Activated T-cell treated with anti-CD3 and anti-CD28 coated beads for 24 hours (primary cell): ENCODE measurements at places on chromosomes 2 and 18.

DNA sequence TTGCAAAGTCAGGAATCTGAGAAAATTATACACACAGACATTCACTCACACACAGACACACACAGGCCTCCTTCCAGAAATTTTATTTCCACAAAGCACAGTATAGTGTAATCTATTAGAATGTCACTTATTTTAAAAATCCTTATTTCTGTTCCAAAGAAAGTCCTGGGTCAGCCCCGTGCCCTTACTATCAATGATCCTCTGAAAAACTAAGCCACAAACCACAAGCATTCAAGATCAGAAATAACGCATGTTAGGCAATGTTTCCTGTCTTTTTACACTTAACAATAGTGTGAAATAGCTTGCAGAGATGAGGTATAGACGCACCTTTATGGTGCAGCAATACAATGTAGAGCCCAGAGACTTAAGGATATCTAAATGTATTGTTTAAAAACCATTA is 25.8 kb downstream of the TBC1D8 start:
- no peak for DNase-seq

GRCh38 chr2:51085420-51086068 is 53.6 kb upstream of the NRXN1 start:
- DNase-seq = no peak

- DNase-seq = no peak
Observed at GRCh38 chr2:240878341-240878936, 9.8 kb downstream of the AGXT start.

- DNase-seq = no peak
Observed at GRCh38 chr2:121336528-121337294, 51.7 kb upstream of the TFCP2L1 start.

DNA sequence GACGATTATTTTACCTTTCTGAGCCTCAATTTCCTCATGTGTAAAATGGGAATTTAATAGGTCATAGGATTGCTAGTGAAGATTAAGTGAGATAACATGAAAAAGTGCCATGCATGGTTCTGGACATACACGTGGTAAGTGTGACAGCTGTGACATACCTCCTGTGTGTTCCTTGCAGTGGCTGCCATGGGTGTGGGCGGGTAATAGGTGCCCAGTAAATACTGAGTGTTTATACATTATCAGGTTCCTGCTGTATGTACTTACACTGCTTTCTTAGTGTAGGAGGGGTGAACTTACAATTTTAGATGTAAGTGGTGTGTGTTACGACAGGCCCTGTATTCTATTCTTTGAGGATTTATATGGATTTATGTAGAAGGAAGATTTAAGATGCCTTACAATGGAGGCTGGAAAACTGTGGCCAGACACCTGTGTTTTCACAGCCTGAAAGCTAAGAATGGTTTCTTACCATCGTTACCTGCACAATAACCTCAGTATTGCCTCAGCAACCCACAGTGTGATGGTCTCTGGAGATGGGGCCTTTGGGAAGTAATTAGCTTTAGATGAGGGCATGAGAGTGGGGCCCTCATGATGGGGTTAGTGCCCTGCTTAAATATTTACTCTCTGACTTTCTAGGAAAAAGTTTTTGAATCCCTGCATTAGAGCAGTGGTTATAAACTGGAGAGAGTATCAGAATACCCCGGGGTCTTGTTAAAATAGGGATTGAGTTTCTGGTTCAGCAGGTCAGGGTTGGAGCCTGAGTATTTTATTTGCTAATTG is 78.1 kb downstream of the ASAP2 start:
- DNase-seq = no peak

- no peak for DNase-seq
Observed at GRCh38 chr18:56066524-56067213, 478.7 kb upstream of the TCF4 start.
